ENCODE measurements at places on chromosomes 5 and 9.
A peak's percentile ranks its signal among the peaks of the same experiment; 100 is the strongest.

DNA sequence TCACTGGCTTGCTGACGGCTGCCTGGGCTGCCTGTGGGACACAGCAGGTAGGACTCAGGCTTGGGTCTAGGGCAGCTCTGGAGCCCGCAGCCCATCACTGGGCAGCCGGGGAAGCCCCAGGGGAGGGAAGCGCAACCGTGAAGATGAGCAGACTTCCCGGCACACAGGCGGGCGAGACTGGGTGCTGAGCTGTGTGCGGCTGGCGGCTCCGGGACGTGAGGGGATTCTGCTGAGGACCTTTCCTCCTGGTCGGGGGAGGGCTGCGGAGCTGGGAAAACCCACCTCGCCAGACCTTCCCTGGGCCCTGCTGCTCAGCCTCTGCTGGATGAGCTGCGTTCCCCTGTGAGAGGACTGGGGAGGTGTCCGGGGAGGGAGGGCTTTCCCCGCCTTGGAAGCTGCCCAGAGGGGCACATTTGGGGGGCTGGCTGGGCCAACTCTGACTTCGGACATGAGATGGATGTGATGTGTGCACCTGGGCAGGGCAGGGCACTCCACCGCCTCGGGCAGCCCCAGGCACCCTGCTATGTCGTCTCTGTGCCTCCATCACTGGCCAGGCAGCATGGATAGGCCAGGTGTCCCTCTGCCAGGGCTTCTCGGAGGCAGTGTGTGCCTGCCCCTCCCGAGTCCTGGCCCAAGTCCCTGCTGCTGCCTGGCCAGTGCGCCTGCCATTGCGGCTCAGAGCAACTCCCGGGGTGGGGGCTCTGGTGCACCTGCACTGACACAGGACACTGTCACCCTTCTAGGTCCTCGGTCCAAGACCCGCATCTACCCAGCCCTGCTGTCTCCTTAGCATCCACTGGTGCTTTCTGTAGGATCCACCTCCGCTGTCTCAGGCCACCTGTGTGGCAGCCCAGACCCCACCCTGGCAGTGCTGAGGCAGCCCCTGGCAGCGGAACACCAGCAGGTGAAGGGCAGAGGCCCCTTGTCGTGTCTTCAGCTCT, 66.4 kb downstream of the COL5A1 start:
- no peak for DNase-seq

- DNase-seq: no peak
These were observed 46.2 kb upstream of the GLRA1 start for GRCh38 chr5:151970885-151971284.

DNA sequence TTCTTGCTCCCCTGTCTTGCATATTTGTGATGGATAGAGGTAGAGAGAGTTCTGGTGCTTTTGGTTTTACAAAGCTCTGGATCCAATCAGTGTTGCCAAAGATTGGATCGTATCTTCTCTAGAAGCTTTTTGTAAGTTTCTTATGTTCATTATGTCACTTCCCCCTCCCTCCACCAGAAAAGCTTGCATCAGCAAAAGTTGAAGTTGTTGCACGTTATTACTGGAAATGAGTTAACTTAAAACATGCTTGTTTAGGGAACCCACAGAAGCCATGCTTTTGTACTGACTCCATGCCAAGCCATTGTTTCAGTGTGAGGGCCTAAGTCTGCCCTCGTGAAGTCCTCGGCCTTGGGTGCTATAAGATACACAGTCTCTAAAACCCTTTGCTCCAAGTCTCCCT, 186.5 kb downstream of the ERCC6L2 start:
- DNase-seq: no peak

DNA sequence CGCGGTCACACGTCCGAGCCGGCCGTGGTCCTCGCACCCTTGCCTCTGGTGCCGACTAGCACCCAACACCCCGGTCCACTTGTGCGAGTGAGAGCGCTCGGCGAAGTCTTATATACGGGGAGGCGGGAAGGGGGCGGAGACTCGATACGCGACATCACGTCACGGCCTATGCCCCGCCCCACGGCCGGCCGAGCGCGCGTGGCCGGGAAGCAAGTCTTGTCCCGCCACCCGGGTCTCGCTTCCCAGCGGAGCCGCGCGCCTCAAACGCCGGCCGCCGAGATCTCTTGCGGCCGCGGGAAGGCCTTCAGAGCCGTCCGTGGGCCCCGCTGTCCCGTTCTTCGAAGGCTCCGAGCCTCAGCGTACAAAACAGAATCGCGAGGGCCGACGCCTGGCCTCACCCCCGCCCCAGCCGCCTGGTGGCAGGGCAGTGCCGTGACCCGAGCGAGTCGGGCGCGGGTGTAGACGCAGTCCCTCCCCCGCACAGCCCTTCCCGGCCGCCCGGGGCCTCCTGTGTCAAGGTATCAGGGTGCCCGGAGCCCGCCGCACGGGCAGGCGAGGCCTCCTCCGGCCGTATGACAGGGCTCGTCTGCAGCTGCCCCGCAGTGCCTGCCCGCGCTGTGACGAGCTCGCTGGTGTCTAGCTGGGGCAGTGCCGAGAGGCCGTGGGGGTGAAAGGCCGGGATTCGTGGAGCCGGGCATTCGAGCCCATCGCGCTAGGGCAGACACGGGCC, at the start of gene PLK2:
Gene PLK2, minus strand, starts transcription at position 85 of the 730 bp plus-strand sequence. CDS start 127 bp downstream, outside the sequence.
- peak; percentile 87 for DNase-seq

GRCh38 chr5:5751987-5752386, 329.5 kb downstream of the ICE1 start:
- DNase-seq: no peak

- no peak for DNase-seq
These were observed 818.2 kb downstream of the TLR4 start for GRCh38 chr9:118522093-118523028.

DNA sequence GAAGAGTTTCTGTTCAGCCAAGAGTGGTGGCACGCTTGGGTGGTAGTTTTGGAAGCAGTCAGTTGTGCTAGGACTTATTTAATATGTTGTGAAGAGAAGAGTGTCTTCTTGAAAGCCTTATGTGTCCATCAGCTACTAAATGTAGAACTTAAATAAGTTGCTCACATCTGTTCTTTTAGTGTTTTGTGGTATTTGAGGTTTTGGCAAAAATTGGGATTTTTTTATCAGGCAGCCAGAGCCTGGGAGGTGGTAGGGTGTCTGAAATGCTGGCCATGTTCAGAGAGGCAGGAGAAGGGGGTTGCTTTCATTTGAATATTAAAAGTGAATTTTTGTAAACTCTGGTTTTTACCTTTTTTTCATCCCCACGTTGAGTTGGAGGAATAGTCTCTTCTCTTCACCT, 24.2 kb upstream of the ZBTB34 start:
- no peak for DNase-seq

- no peak for DNase-seq
These were observed 298.2 kb downstream of the MAN2A1 start for GRCh38 chr5:109987970-109988369.

- no peak for DNase-seq
These were observed 143.9 kb upstream of the STC2 start for GRCh38 chr5:173472164-173472563.

- DNase-seq: peak; percentile 32
These were observed 22.4 kb downstream of the CCL28 start for GRCh38 chr5:43389679-43390329.

GRCh38 chr9:14957109-14957508, 46.9 kb upstream of the FREM1 start:
- no peak for DNase-seq

DNA sequence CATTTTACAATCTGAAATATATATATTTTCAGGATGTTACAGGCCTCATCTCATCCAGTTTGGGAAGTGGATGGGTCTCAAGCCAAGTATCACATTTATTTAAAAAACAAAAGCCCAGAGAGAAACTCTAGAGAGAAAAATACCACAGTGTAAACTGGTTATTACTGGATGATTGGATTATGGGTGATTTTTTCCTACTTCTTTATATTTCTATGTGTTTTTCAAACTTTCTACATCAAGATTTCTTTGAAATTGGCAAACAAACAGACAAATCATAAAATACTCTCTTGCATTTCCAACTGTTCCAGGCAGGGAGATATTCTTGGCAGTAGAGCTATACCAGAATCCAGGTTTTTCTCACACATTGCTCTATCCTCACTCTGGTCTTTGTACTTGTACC, 116.0 kb upstream of the SMIM23 start:
- no peak for DNase-seq

DNA sequence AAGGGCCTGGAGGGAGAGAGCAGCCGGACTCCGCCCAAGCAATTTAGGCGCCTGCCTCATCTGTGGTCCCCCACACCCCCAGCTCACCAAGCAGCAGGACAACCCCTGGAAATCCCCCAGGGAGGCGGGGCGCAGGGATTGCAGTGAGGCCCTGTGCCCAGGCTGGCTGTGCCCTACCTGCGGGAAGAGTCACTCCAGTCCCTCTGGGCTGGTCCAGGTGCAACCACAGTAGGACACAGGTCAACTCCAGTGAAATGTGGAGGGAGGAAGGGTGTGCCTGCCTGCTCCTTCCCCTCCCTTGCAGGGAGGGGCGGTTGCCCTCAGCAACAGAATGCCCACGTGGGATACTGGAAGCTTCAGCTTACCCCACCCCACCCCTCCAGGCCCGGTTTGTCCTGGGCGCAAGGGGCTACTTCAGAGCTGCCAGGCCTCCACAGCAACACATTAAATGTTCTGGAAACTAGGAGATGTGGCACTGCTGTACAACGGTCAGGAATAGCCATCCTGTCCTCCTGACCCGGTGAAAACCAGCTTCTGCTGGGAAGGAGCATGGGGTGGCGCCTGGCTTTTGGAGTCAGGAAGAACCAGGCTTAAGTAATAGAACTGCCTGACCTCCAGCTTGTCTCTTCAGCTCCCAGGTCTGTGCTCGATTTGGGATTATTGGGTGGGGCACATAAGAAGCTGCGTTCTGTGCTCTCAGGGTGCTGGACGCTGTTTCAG, 22.5 kb downstream of the ABO start:
- DNase-seq: no peak

GRCh38 chr9:131266266-131267229, 9.8 kb downstream of the FAM78A start:
- no peak for DNase-seq

- DNase-seq: no peak
These were observed 34.0 kb downstream of the KIAA1958 start for GRCh38 chr9:112520656-112521055.

DNA sequence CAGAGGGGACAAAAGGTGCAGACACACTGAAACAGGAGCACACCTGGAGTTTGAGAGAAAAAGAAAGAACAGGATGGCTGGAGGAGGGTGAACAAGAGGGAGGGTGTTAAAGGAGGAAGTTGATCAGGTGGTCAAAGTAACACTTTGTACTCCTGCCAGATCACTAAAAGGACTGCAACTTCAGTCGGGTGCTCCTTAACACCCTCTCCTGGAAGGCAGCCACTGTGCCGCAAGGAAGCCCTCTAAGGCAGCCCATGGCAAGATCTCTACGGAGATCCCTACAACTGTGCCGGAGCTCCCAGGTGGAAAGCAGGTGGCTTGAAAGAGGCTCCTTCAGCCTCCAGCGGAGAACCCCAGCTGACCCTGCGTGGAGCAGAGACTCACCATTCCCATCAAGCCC, 124.4 kb upstream of the MSX2 start:
- no peak for DNase-seq

DNA sequence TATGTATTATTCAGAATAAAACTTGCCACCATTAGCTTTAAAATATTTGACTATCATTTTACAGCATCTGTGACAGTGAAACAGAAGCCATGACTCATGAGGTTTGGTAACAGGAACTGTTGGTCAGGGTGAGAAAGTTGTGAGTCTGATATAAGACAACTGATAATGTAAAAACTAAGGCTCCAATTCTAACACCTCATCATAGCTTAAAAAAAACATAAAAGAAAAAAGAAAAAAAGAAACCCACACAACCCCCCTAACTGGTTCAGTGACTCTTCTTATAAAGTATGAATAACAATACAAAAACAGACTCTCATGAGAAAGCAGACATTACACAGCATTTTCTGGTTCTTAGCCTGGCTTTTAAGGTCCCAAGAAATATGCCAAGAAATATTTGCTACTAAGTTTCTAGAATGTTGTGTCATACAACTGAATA, 85.8 kb downstream of the MRPS27 start:
- DNase-seq: no peak

GRCh38 chr9:26537211-26537610, 355.4 kb downstream of the CAAP1 start:
- DNase-seq: no peak

GRCh38 chr5:178940569-178941360, at the start of gene ZNF454:
TSS of gene ZNF454 (plus strand) at chr5:178941198. CDS start at chr5:178942792, 1,594 bp downstream.
- DNase-seq: no peak

GRCh38 chr9:129570450-129571297, 50.2 kb downstream of the C9orf50 start:
- DNase-seq: no peak

DNA sequence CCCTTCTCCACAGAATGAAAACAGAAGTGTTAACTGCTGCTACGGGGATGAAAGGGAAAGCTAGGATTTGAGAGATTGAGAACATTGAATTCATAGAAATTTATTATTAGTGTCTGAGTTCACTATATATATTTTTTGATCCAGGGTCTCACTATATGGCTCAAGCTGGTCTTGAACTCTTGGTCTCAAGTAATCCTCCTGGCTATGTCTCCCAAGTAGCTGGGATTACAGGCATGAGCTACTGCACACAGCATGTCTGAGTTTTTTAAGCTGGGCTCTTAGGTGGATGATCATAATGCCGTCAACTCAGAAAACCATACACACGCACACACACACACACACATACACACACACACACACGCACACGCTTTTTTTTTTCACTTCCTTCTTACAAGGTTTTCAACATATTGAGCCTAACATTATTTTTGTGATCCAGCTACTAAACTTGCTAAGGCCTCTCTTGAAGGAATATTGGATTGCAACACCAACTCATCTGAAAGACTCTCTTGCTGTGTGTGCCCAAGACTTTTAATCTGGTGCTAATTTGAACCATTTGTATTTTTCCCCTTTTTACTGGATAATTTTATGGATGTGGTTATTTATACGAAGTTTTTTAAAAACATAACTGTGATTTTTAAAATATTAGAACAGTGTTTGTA, 1045.4 kb downstream of the DTWD2 start:
- DNase-seq: no peak

DNA sequence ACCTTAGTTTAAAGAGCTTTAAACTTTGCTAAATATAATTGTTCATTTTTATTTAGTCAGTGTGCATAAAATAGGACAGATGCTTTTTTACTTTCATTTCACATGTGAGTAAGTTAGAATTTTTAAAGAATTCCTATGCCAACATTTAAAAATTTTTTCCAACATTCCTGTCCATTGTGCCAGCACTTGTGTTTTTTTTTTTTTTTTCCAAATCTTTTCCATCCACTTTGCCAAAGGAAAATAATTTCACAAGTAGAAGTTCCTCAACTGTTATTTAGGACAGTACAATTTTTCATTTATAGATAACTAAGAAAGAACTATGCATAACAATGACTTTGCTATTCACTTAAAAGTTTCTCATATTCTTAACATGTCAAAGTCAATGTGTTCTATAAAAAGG, 189.5 kb downstream of the ADAMTS6 start:
- no peak for DNase-seq

- peak; percentile 43 for DNase-seq
These were observed 16.0 kb downstream of the SLC22A5 start for GRCh38 chr5:132385326-132386105.

Measured in T-helper 2 cell (primary cell).